CD4-positive, alpha-beta T cell treated with Interleukin-4 for 1 hour (primary cell): ENCODE measurements at places on chromosomes 12 and 14.

DNA sequence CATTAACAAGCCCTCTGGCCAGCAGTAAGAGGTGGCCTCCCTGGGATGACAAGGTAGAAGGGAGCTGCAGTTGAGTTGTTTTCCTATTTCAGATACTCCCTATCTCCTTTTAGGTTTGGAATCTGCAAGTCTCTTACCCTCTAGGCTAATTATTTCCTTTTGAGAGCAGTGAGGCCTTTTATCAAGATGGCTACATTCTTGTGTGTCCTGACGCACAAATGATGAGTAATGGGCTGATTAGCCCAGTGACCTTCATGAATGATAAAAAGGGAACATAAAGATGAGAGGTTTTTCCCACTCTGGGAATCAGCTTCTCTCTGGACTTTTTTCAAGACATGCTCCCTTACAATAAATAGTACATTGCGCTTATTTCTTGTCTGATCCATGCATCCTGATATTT, 22.9 kb downstream of the DYRK2 start:
- DNase-seq = no peak

DNA sequence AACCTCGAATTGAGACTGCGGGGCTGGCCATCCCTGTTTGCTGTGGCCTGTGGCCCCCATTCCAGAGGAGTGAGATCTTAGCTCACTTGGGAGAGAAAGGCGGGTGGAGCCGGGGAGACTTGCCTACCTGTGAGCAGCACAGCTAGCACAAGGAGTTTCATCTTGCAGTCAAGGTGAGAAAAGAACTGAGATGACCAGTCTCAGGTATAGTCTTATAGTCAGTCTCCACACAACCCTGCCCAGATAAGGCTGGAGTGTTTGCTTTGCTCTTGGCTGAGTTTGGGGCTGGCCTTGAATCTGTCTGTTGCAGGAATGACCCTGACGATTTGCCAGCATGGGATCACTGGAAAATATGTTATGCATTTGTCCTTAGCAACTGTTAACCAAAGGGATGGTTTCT, at the start of gene PLA2G1B:
TSS of gene PLA2G1B (minus strand) at position 187 of the 400 bp plus-strand sequence. CDS start at position 161, 26 bp downstream.
- DNase-seq = no peak

DNA sequence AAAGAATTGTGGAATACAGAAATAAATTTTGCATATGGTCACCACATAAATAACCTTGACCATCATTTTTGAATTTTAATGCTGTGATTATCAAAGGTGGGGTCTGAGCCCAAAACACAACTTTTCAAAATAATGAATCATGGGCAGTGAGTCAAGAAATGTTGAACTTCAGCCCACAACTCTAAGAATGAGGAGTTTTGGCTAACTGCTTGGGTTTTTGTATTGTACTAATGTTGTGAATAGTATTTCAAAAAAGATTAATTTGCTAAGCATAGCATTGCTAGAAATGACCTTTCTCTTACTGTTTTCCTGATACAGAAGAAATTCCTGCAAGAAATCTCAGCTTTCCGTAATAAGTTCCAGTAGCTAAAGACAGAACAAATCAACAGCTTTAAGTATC, 24.4 kb upstream of the YARS2 start:
- DNase-seq = no peak

DNA sequence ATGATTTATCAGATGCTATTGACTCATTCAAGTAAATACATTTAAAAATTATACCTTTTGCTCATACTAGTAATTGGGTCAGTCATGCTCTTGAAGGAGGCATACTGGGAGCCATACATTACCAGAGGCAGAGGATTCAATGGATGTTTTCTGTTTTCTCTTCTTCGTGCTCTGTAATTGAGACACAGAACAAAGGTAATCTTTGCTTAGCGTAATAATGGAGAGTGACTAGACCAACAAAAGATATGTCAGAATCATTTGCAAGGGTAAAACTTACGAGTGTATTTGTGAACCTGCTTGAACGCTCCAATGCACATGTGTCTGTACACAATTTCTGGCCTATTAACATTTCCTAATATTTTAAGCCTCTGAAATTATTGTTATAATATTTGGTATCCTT, 296.4 kb downstream of the FOXG1 start:
- no peak for DNase-seq

DNA sequence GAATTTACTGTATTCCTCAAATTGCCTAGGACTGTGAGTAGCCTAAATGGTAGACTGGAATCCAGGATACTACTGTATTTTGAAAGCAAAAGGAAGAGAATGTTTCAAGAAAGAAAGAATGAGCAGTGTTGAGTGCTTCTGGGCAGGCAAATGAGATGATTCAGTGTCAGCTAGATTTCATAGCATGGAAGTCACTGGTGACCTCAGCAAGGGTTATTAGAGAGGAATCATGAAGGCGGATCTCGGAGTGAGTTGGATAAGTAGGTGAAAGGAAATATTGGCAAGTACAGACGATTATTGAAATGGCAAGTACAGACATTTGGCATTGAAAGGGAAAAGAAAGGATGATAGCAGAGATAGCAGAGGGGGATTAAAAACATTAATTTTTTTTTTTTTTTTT, 27.1 kb downstream of the VRK1 start:
- DNase-seq = no peak

DNA sequence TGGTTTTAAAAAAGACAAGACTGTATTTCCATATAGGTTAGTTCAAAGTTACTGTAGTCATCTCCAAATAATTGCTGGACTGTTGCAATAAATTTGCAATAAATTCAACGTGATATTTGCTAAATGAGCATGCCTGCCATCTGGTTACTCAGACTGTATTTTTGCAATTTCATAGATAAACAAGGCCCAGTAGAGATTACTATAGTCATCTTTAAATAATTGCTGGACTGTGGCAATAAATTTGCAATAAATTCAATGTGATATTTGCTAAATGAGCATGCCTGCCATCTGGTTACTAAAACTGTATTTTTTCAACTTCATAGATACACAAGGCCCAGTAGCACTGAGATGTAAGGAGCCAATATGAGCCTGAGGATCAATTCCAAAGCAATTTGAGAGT, 5.6 kb downstream of the NTN4 start:
- no peak for DNase-seq

DNA sequence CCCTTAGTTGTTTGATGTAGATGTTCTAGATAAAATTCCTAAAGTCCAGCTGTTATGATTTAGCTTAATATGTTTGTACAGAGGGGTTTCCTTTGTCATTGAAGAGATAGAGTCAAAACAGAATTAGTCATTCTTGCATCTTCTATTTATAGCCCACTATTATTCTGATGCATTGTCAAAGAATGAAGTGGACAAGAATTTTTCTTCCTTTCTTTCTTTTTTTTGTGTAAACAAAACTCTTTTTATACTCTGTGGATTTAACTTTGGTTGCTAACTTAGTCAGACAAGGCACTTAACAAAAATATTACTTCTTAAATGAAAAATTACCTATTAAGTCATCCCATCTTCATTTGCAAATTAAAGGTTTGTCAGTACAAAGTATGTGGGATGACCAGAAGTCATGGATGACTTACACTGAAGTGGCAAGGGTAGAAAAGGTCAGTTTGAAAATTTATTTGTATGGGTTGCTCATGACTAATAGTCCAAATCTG, 215.6 kb upstream of the DDHD1 start:
- no peak for DNase-seq

DNA sequence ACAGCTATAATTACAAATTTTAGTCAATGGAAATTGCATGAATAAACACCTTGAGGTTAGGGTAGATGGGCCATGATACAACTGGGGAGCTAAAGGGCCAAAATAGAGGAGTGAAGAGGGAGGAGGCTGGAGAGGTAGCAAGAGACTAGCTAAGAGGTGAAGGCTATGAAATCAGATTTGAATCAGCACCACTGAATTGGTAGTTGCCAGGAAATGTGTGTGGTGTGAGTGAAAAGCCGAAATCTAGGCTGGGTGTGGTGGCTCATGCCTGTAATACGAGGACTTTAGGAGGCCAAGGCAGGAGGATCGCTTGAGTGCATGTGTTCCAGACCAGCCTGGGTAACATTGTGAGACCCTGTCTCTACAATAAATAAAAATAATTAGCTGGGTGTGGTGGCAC, 22.7 kb downstream of the YY1 start:
- peak; percentile 19 for DNase-seq

- no peak for DNase-seq
Observed at GRCh38 chr14:68547305-68548193, 245.3 kb downstream of the ZFP36L1 start.

- no peak for DNase-seq
Observed at GRCh38 chr12:68342966-68343365, 10.8 kb upstream of the MDM1 start.

- DNase-seq = no peak
Observed at GRCh38 chr12:106171117-106171750, 32.5 kb upstream of the NUAK1 start.

DNA sequence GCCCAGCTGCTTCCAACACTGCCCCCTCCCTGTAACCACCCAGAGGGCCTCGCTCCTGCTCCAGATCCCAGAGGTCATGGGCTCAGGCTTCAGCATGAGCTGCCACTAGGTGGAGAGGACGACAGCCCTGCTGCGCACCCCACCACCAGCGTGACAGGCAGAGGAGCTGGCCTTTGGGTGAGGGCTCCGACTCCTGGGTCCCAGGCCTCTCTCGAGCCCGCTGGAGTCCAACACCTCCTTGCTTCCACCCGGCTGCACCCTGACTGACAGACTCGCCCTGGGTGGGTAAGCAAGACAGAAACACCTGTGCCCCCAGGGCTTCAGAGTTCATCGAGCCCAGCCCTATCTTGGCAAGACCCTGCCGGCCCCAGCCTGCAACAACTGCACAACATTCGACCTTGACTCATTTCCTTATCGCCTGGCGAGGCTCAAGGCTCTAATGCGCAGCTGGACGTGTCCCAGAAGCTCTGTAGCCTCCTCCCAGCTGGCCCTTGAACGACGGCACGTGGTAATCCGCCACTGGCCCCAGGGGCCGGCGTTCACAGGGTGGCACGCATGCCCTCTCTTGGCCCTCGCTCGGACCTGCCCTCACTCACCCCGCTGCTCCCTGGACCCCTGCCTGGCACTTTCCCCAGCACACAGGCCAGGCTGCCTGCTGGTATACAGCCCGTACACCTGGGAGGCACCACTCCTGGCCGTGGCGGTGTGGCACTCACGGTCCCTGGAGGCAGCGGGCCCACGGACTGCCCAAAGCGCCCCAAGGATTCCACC, 28.0 kb downstream of the VPS37B start:
- no peak for DNase-seq
